ENCODE measurements at places on chromosomes 5 and 9.

DNA sequence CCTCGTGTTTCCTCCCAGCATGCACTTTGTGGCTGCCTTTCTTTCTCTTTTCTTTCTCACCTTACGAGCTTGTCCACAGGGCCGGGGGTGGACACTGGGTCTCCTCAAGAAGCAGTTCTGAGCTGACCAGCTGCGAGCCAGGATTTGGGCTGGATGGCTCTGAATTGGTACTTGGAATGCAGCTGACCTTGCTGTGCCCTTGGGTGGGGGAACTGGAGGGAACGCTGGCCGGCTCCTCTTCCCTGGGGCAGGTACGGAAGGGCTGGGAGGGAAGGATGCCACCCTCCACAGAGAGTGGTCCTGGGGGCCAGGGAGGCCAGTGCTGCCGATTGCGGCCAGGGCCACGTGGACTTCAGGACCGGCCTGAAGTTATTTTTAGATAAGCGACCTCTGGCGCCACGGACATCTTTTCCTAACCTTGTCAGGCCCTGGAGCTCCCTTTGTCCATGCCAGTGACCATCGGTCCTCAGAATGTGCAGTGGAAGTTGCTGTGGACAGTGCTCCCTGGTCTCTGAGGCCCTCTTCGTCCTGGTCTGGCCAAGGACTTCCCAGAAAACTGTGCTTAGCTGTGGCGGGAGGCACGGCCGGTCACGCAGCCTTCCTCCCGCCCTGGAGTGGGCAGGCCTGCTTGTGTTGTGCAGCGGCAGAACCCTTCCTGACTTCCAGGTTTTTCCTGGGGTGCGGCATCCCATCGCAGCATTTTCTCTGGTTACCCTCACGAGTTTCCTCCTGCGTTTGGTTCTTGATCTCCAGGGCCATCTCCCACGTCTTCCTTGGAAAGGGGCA, 13.5 kb upstream of the AHRR start:
- no peak for DNase-seq

GRCh38 chr5:154087260-154087659, 48.5 kb downstream of the MFAP3 start:
- DNase-seq, result no peak

GRCh38 chr5:96016216-96016615, 54.6 kb upstream of the ELL2 start:
- DNase-seq, result no peak

DNA sequence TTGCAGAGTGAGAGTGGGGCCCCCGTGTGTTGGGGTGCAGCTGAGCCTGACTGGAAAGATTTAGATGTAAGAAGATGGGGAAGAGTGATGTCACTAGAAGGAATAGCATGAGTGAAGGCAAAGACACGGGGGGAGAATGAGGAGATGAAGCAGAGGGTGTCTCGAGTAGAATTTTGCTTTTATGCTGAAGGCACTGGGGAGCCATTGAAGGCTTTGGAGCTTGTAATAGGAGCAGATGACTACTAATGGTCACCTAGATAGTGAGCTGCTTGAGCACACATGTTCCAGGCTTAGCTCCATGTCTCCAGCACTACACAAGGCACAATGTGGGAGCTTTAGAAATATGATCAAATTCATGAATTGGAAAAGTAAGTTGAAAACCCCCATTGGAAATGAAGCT, 32.1 kb downstream of the COL15A1 start:
- no peak for DNase-seq

GRCh38 chr5:157167214-157167621, 1.2 kb upstream of the GARIN3 start:
- no peak for DNase-seq

GRCh38 chr9:115043632-115044031, 74.3 kb downstream of the TNC start:
- DNase-seq, result no peak

DNA sequence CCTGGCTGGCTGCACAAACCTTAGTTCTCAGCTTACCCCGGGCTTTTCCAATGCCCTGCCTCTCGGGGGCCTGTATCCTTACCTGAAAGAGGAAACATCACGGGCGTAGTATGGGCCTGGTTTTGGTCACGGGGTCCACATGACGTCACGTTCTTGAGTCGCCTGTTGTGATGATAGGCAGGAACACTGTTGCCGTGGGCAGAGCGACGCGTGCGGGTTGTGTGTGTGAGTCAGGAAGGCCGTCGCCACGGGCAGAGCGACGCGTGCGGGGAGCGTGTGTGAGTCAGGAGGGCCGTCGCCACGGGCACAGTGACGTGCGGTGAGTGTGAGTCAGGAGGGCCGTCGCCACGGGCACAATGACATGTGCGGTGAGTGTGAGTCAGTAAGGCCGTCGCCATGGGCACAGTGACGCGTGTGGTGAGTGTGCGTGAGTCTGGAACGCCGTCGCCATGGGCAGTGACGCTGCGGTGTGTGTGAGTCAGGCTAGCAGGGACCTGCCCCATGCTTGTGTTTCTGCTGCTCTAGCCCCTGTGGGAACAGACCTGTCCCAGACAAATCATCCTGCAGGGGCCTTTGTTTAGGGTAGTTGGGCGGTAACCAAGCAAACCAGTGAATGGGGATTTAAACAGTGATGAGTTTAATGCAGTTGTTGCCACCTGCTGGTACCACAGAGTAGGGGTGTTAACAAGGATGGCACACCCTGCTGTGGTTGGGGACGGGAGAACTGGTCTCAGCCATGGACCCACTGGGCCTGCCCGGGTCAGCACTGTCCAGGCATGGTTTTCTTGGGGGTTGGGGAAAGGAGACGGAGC, 19.8 kb downstream of the TRIP13 start:
- DNase-seq, result peak; percentile 51

- no peak for DNase-seq
These were observed 79.1 kb upstream of the FCN1 start for GRCh38 chr9:134996591-134997530.

DNA sequence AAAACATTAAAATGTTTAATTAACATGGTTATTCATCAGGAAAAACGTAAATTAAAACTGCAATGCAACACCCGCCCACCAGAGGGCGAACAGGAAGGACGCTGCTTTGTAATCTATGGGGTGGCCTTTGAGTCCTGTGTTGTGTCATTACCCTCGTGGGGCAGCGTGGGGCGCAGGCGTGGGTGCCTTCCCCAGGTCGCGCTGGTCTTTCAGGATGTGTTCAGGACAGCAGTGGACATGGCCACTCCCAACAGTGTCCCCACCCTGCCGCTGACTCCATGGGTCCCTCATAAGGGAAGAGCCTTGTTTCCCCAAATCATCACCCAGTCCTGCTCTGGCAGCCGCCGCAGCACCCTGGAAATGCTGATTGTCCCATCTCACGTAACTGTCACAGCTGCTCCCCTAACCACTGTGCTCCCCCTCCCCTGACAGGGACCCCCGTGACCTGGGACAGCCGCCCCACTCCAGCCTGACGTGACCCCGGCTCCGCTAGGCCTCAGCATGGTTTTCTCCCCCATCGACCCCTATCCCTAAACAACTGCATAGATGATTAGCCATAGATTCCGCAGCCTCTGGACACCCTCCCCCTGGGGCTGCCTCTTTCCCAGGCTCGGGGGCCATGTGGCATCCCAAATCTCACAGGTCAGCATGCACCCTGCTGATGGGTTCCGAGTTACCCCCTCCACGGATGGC, 36.4 kb downstream of the GLT6D1 start:
- peak; percentile 39 for DNase-seq
